ENCODE measurements at places on chromosomes 12 and 14.
A peak's percentile ranks its signal among the peaks of the same experiment; 100 is the strongest.

- DNase-seq = no peak
Observed at GRCh38 chr12:131260954-131261353, 307.2 kb downstream of the ADGRD1 start.

GRCh38 chr12:51379571-51379970 lies 11.6 kb downstream of the GALNT6 start:
- DNase-seq = no peak

DNA sequence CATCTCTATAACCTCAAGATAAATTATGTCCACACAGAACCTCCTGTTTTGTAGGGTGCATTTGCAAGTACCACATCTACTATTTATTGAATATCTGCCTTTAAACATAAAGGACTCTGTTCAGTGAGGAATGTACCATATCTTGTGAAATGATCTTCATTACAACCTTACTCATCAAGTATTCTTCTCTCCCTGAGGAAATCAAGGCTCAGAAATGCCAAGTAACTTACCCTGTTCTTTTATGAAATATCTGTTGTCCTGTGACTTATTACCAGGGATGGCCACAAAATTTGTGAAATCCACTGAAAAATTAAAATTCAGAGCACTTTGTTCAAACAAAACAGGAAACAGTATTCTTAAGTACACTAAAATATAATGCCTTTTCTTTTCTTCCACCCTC lies 366.7 kb downstream of the GALC start:
- DNase-seq = no peak

DNA sequence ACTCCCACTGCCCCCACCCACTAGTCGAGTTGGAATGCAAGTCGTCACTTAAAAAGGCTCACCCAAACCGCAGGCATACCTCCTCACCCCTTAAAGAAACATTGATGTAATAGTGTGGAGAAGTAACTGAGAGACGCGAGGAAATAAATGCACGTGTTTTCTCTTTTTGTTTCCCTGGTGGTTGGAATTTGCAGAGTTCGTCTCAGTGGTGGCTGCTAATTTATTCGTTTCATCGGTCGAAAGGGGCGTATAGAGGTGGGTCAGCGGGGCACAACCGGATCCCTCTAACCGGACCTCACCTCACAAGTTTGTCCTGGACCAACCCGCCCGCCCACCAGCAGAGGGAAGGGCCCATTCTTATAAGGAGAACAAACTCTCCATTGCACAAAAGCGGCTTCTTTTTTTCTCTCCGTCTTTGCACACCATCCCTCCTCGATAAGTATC lies 5.0 kb upstream of the NPAS3 start:
- no peak for DNase-seq

DNA sequence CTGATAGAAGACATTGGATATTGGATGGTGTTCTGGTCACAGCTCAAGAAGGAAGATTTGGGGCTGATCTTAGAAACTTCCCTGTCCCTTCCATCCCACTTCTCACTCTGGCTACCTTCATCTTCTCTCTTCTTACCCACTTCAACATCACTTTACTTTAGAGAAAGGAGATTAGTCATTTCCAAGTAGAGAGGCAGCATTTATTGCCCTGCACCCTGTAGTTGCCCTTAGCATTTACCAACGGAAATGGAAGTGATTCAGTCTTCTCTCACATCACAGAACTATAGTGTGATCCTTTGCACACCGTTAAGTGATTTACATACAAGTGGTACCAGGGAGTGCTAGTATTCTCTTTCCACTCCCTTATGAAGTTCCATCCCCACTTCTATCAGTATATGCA lies 52.4 kb downstream of the PHLDA1 start:
- peak; percentile 98 for DNase-seq

DNA sequence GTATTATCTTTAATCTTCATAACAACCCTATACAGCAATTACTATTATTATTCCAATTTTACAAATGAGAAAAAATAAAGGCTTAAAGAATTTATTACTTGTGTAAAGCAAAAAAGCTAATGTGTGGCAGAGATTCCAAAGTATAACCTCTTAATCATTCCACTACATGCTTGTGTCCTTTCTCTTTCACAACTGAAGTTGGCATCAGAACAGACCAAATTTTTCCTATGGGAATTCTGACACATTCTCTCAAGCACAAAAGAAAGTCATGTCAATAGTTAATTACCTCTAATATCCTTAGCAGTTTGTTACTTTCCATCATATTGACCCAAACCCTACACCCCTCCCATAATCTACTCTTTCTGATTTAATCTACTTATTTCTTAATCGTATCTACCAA lies 86.7 kb downstream of the BCL2L14 start:
- no peak for DNase-seq

GRCh38 chr12:24950231-24950834 lies 1.4 kb upstream of the BCAT1 start:
- DNase-seq = no peak

DNA sequence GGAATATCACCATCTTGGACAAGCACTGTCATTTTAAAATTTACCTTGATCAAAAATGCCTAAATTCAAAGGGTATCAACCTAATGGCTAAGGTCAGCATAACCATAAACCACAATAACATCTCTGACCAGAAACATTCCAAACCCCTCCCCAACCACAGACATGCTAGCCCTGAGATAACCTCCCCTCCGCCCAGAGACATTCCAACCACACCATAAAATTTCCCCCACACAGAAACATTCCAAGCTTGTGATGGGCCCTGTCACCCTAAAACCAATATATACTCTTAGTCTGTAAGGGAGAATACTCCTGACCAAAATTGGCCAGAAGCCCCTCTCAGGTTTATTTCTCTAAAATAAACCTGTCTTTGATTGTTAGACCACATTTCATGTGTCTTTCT lies 17.7 kb downstream of the EPYC start:
- no peak for DNase-seq

DNA sequence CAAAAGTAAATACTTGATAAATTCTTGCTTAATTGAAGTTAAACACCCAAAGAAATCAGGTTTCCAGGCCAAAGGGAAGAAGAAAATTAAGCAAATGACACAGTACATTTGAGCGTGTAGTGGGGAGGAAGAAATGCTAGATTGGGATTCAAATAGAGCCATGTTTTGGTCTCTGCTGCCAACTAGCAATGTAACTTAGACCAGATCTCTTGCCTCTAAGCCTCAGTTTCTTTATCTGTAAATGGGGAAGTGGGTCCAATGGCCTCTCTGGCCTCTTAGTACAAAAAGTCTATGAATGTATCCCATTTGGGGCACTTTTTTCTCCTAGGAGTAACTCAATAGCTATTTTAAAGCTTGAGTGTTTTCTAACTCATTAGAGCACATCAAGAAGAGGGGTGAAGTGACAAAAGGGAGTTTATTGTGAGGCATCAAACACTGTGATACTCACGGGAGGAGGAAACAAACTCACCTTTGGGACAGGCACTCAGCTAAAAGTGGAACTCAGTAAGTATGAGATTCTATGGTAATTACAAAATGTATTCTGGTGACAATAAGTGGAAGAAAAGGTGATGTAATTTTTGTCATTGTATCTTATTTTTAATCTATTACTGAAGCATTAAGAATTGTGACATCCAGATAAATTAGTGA lies 55.8 kb downstream of the DAD1 start:
- no peak for DNase-seq

DNA sequence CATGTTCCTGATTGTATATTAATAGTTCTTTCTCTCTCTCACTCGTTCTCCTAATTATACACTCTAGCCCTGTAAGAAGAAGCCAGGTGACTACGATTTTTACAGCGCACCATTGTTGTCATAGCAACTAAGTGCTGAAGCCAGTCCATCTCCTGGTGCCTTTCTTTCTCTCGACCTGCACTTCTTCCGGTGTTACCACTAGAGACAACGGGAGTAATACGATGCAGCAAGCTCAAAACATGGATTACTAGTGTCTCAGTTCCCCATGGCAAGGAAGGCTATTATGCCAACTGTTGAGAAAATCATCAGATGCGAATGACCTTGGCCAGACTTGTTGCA lies 40.8 kb upstream of the DCD start:
- DNase-seq = no peak

DNA sequence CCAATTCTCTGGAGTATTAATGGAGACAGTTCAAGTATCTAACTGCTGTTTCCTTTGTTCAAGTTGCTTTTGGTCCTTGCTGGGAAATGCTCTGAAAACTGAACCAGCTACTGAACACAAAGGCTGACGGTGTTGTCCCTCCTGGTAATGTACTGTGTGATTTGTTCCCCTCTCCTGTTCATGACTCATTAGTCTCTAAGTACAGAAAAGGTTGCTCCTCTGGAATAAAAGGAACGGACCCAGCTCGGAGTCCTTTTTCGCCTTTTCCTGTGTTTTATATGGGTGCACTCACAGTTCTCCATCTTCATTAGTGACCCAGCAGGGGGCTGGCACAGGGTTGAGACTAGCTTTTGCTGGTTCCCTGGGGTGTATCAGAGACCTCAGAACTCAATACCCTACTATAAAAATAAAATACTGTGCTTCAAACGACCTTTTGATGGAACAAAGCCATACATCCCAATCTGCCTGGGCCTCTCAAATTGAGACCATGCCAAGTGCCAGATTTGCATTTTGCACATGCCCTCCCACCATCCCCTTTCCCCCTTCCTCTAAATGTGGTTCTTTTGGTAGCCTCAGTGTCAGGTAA lies 269.7 kb downstream of the RAD51B start:
- no peak for DNase-seq

DNA sequence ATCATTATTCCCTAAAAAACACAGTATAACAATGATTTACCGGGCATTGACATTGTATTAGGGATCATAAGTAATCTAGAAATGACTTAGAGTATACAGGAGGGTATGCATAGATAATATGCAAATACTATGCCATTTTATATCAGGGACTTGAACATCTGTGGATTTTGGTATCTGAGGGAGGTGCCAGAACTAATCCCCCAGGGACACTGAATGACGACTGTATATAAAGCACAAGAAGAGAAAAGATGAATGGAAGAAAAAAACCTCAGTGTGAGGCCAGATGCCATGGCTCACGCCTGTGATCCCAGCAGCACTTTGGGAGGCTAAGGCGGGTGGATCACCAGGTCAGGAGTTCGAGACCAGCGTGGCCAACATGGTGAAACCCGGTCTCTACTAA lies 25.5 kb upstream of the COX6A1 start:
- DNase-seq = no peak

GRCh38 chr14:66508846-66509621 lies 1.1 kb downstream of the GPHN start:
- DNase-seq = peak; percentile 39

All from RKO (cell line).